Aorta (tissue), 5 donors: ENCODE measurements at places on chromosomes 12 and 14.

GRCh38 chr12:73308747-73309146 lies 1036.6 kb downstream of the TRHDE start:
- no peak for DNase-seq

GRCh38 chr14:68626386-68626785 lies 166.5 kb downstream of the ZFP36L1 start:
- DNase-seq, result no peak

DNA sequence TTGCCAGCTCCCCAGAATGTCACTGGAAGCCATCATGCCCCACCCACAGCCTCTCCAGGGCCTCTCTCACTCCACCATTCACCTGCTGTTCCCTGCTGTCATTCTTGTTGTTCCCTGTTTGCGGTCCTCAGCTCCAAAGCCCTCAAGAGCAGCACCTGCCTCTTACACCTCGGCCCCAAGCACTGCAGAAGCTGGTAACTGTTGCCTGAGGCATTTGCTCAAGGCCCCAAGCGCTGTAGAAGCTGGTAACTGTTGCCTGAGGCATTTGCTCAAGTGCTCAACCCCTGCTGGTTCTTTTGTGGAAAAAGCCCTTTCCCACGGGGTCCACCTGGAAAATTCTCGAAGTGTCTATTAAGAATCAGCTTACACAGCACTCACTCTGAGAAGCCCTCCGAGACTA lies 78.0 kb downstream of the ARL6IP4 start:
- DNase-seq, result no peak

- DNase-seq, result no peak
Observed at GRCh38 chr12:116879509-116880212, 1.6 kb downstream of the HRK start.

DNA sequence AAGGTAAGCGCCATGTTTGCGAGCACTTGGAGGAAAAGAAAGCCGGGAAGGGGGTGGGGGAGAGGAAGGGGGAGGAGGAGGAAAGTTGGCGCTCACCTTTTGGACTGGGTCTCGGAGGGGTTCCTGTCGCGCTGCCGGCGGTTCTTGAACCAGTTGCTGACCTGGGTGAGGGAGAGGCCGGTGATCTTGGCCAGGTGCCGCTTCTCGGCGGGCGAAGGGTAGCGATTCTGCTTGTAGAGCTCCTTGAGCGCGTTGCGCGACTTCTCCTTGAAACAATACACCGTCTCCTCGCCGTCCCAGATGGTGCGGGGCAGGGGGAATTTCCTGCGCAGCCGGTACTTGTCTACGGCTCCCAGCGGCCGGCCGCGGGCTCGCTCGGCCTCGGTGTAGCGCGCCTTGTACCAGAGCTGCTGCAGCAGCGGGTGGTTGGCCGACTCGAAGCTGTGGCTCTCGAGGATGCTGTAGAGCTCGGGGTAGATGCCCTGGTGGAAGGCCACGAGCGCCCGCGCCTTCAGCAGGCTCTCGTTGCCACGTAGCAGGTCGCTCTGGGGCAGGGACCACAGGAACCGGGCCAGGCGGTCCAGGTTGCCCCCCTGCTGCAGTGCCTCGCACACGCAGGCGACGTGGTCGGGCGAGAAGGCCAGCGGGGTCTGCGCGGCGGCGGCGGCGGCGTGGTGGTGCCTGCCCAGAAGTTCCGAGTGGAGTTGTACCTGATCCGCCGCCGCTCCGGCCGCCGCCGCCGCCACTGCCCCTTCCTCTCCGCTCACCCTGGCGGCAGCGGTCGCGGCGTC lies 840 bp downstream of the SIX4 start:
- DNase-seq, result peak; percentile 56

DNA sequence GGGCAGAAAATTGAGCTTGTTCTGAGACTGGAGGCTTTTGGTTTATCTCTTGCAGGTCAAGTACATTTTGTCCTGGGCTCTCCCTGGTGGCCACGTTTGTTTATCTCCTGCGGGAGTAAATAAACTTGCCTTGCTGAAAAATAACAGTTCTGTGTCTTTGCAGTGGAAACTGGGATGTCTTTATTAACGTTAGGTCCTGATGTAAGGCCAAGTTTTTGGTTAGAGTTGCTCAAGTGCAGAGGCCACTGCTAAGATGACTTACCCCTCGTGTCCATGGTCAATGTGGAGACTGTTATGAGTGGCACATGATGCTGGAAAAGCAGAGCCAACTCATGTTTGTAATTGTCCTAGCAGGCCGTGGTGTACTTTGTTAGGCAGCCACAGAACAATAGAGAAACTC lies 3.8 kb downstream of the PTPN11 start:
- DNase-seq, result no peak

- DNase-seq, result no peak
Observed at GRCh38 chr12:79618848-79619404, 71.8 kb downstream of the PAWR start.

DNA sequence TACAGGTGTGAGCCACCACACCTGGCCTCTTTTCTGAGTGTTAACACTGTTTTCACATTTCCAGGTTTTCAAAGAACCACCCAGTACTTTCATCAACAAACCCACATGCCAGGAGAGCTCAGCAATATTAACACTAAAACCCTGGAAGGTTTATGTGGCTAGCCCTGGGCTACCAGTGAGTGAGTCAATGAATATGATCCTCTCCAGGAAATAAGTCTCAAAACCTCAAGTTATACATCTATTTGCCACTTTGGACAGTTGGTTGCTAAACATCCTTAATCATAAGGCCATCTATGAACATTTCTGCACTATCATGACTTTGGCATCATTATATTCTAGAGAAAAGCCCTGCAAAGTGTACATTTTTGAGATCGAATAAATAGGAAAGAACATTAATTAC lies 6.3 kb upstream of the CDKL1 start:
- no peak for DNase-seq

DNA sequence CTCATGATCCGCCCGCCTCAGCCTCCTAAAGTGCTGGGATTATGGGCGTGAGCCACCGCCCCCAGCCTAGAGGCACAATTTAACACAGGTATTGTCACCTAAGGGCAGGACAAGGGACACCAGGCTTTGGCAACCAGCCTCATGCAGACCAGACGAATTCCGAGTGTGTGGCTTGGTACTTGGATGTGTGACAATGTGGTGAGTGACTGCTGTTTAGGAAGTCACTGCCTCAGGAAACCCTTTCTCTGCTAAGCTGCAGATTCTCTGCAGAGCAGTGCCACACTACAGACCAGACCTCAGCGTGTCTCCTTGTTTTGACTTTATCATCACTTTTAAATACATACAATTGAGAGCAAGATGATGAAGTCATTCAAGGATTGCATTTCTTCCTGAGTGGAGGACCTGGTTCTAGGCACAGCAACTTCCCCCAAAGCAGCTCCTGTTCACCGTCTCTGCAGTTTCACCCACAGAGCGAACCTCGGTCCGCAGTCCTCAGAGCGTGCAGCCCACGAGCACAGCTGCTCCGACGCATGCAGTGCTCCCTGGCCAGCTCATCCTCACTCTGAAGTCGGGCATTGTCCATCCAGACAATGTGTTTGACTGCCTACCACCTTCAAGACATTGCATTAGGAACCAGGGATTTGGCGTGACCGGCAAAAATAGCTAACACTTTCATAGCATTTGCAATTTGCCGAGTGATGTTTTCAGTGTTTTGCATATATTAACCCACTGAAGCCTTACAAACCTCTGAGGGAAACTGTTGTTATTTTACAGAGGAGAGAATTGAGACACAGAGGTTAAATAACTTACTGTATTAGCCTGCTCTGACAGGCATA lies 235.2 kb downstream of the CHST11 start:
- DNase-seq, result peak; percentile 27

GRCh38 chr12:131135786-131136538 lies 182.3 kb downstream of the ADGRD1 start:
- no peak for DNase-seq

- DNase-seq, result no peak
Observed at GRCh38 chr12:48197549-48197970, 5.5 kb downstream of the OR10AD1 start.

DNA sequence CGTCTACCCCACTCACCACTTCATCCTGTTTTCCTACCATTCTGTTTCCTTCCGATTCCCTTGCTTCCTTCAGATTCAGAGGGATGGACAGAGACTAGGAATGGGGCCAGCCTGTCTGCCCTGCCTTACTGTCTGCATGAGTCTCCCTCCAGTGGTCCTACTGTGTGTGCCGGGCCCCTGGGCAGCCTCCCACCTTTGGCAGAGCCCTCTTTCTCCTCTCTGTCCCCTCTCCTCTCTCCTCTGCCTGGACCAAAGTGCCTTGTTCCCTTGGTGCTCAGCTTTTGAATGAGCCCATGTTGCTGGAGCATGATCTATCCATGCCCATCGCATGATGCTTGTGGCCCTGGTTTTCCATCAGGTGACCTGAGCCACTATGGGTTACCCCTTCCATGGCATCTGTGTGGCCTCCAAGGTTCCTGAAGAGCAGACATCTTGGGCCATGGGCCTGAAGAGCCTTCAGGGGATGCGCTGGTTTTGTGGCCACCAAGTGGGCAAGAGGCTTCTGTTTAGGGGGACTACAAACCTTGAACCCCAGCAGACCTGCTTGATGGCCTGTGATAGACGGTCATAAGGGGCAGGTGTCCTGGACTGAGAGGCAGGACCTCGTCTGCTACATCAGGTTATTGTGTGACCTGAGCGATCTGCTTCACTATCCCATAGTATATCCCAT lies 54.2 kb upstream of the BCL11B start:
- DNase-seq, result no peak

DNA sequence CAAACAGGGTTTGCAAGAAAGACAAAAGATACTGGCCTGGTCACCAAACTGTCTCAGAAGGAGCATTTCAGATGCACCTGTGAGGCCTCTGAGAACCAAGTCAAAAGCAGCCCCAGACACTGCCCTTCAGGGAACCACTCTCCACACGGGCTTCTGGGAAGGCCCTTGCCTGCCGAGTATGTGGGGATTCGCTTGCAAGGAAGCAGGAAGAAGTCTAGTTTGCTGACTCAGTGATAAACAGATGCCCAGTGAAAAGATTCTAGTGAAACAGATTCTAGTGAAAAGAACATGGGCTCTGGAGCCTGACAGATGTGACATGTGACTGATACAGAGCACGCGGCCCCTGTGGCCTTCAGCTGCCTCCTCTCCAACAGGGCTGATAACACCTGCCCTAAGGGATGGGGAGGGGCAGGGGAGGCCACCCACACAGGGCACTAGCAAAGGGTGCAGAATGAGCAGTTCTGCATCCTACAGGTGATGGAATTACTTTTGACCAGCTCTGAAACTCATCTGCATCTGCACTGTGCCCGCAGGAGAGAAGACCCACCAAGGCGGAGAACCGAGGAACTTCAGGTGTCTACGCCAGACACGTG lies 19.1 kb downstream of the AMN start:
- no peak for DNase-seq

GRCh38 chr12:124827588-124828184 lies 36.0 kb downstream of the SCARB1 start:
- DNase-seq, result no peak

- peak; percentile 61 for DNase-seq
Observed at GRCh38 chr14:104262515-104263514, 124.4 kb downstream of the KIF26A start.

- peak; percentile 90 for DNase-seq
Observed at GRCh38 chr12:49868952-49869815, 26.3 kb upstream of the BCDIN3D start.

GRCh38 chr12:5581616-5582015 lies 149.7 kb downstream of the NTF3 start:
- DNase-seq, result no peak

- no peak for DNase-seq
Observed at GRCh38 chr12:58435647-58436046, 484.7 kb downstream of the LRIG3 start.

DNA sequence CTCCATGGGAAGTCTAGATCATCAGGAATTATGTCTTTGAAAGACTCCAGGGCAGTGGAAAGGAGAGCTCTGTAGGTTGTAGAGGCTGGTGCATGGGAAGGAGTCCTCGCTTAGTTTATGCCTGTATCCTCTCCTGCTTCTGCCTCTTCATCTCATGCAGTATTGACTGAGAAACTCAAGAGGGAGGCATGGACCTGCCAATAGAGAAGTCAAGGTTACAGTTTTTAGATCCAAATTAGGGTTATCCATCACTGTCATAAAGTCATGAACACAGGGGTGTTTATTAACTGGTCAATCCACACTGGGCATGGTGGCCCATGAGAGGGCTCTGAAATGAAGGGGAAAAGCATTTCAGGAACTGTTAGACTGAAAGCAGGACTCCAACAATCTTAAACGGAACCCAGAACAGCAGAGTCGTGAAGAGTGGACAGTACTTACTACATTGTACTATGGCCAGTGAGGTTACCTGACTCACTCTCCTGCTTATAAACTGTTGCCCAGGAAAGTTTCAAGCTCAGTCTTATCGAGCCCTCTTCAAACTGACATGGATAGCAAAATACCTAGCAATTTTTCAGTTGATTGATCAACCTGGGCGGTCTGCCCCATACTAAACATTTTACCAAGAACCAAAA lies 30.1 kb upstream of the DHRS7 start:
- no peak for DNase-seq

- no peak for DNase-seq
Observed at GRCh38 chr14:79443602-79444001, 767.7 kb downstream of the DIO2 start.

GRCh38 chr14:82366803-82367202 lies 833.1 kb upstream of the SEL1L start:
- DNase-seq, result no peak

GRCh38 chr12:102167821-102168604 lies 29.6 kb downstream of the PMCH start:
- no peak for DNase-seq

- DNase-seq, result no peak
Observed at GRCh38 chr12:24964342-24964741, 15.4 kb upstream of the BCAT1 start.

- no peak for DNase-seq
Observed at GRCh38 chr12:121064116-121064515, 25.1 kb upstream of the OASL start.

- no peak for DNase-seq
Observed at GRCh38 chr12:115632308-115632707, 645.2 kb downstream of the MED13L start.

DNA sequence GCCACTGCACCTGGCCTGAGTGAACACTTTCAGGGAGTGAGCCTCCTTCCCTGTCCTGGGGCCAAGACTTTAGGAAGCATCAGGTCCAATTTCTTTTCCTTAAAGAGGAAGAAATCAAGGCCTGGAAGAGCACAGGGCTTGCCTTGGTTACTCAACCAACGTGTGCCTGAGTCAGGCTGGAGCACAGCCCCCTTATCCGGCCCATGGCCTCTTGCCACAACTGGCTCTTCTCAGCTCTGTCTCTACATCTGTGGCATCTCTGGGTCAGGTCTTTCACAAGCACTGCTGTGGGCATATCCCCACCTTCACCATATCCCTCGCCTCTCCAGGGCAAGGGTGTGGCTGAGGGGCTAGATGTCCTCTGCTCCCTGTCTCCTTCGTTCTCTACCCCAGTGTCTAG lies 6.8 kb downstream of the MYH6 start:
- no peak for DNase-seq

- no peak for DNase-seq
Observed at GRCh38 chr12:89206390-89206789, 145.9 kb downstream of the DUSP6 start.

GRCh38 chr12:116665666-116666304 lies 72.1 kb downstream of the SPRING1 start:
- no peak for DNase-seq
